GM23248 (cell line): ENCODE measurements at places on chromosomes 1 and 21.

GRCh38 chr21:25837533-25838265, 102.9 kb downstream of the GABPA start:
- H3K27me3 ChIP-seq, result peaks cover 17% of the 10 kb centered on the region
- H3K27ac ChIP-seq, result no peak overlapping the region
- H3K36me3 ChIP-seq, result no peaks in the 10 kb centered on the region
- DNase-seq, result peak; percentile 22

GRCh38 chr1:108511764-108512163, 48.1 kb upstream of the EEIG2 start:
- no peak overlapping the region for H3K27ac ChIP-seq
- H3K36me3 ChIP-seq, result no peaks in the 10 kb centered on the region
- peak; percentile 5 for DNase-seq
- H3K4me3 ChIP-seq, result no peak overlapping the region
- H3K4me1 ChIP-seq, result no peaks in the 10 kb centered on the region
- H3K27me3 ChIP-seq, result no peaks in the 10 kb centered on the region

DNA sequence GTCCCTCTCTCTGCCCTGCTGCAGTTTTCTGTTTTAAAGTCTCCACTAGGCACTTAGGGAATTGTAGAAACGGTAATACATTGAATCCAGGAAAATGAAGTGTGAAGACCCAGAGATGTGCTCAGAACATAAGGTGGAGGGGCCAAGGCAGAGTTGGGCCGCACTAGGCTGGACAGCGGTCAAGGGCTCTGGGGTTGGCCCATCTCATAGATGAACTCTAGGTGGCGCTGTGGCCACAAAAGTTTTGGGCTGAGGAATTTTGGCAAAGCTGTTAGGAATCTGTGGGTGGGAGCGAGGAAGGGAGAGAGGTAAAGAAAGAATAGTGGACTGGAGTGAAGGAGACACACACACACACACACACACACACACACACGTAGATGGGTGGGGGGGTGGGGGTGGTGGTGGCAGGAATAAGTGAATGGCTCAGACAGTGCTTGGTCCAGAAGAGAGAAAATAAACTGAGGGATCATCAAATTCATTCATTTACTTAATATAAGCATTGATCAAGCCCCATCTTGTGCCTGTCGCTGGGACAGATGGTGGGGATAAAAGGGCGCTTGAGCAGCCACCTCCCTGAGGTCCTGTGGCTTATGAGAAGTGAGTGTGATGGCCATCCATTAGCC, 258.5 kb downstream of the TRABD2B start:
- DNase-seq, result peak; percentile 72
- H3K36me3 ChIP-seq, result no peaks in the 10 kb centered on the region
- no peaks in the 10 kb centered on the region for H3K4me1 ChIP-seq
- H3K27me3 ChIP-seq, result peaks cover 43% of the 10 kb centered on the region
- no peak overlapping the region for H3K4me3 ChIP-seq
- no peak overlapping the region for H3K27ac ChIP-seq

DNA sequence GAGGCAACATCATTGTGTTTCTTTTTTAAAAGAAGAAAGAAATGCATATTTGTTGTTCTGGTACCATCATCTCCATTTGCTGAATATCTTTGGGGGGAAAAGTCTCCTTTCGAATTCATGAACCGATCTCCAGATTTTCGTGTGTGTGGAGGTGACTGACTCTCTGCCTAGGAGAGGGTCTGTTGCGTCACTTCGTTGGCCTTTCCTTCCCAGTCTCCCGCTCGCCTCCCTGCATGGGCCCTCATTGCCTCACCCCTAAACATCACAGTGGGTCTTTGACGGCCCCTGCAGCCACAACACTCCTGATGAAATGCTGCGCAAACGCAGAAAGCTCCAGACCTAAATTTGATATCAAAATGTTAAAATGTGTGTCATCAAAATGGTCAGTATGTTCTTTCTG, 103.2 kb upstream of the RALGPS2 start:
- no peak for DNase-seq
- no peaks in the 10 kb centered on the region for H3K36me3 ChIP-seq
- H3K4me1 ChIP-seq, result no peaks in the 10 kb centered on the region
- H3K27me3 ChIP-seq, result no peaks in the 10 kb centered on the region

GRCh38 chr1:8822373-8823294, 5.2 kb upstream of the RERE start:
- DNase-seq, result peak; percentile 92
- 0 out of 2 replicates have a peak overlapping the region, but pooled peaks have one; percentile 11 for H3K4me3 ChIP-seq
- no peaks in the 10 kb centered on the region for H3K27me3 ChIP-seq
- no peaks in the 10 kb centered on the region for H3K36me3 ChIP-seq
- peak overlapping the region; percentile 78 for H3K27ac ChIP-seq
- peaks cover 43% of the 10 kb centered on the region for H3K4me1 ChIP-seq

DNA sequence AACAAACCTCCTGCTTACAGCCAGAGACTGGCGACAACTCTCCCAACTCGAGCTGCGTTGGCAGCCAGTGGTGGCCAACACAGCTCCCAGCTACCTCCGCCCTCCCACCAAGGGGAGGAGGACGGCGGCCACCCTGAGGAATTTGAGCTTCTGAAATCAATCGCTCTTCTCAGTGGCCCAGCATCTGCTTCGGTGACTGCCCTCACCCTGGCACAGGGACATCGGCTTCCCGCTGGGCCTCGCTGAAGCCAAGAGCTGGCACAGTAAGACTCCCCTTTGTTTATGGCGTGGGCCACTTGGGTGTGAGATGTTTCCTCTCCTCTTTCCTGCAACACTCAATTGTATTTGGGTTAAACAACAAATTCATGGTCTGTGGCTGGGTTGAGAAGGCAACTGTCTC, 136.2 kb downstream of the ZBTB18 start:
- H3K27me3 ChIP-seq, result no peaks in the 10 kb centered on the region; the same call in 1 of the 2 replicates
- H3K27ac ChIP-seq, result no peak overlapping the region
- no peak overlapping the region for H3K4me3 ChIP-seq
- no peak for DNase-seq
- H3K4me1 ChIP-seq, result no peaks in the 10 kb centered on the region
